Aorta (tissue), 5 donors: ENCODE measurements at places on chromosomes 16 and 17. TPM values are rescaled to one million over a fixed set of nuclear protein-coding genes. Genes with fewer than 3 reads are reported as not detected.

Gene PLCD3
- total RNA-seq: 94.6 TPM

Gene NETO2
- 2.1 TPM for total RNA-seq

Gene ZP2
- not detected for total RNA-seq

Gene KRT32
- total RNA-seq: not detected

Gene ENPP7
- not detected for total RNA-seq

Gene LLGL2
- 9.7 TPM for total RNA-seq

Gene KRT28
- total RNA-seq: not detected

Gene TP53TG3D
- total RNA-seq: not detected

Gene TPSD1
- not detected for total RNA-seq

Gene NPIPB13
- total RNA-seq: 25.8 TPM

Gene PLCG2
- 48.4 TPM for total RNA-seq

Gene SLC13A2
- not detected for total RNA-seq

Gene EPOP
- total RNA-seq: 1.5 TPM

Gene IST1
- total RNA-seq: 152 TPM

Gene RAB11FIP4
- total RNA-seq: 2.6 TPM

Gene LITAFD
- not detected for total RNA-seq

Gene LAT
- 16.7 TPM for total RNA-seq

Gene SP2
- total RNA-seq: 14.3 TPM

Gene VTN
- 2.6 TPM for total RNA-seq

Gene TEKT1
- total RNA-seq: not detected

Gene DPEP3
- total RNA-seq: not detected

Gene HIGD1B
- total RNA-seq: 0.58 TPM

Gene MXRA7
- total RNA-seq: 256 TPM

Gene PLLP
- 2.6 TPM for total RNA-seq

Gene FASN
- 64.0 TPM for total RNA-seq

Gene CHST4
- total RNA-seq: not detected

Gene CCL16
- 1.1 TPM for total RNA-seq

Gene ZNF821
- 9.9 TPM for total RNA-seq

Gene HOXB6
- 16.8 TPM for total RNA-seq

Gene CMTM2
- total RNA-seq: not detected

Gene SHISA6
- 0.13 TPM for total RNA-seq

Gene PPP1R27
- total RNA-seq: not detected

Gene PYY
- total RNA-seq: not detected

Gene IRF8
- total RNA-seq: 12.5 TPM

Gene CSH2
- not detected for total RNA-seq

Gene SMCR8
- 15.4 TPM for total RNA-seq

Gene TPSG1
- total RNA-seq: 0.81 TPM

Gene CSF3
- 5.4 TPM for total RNA-seq

Gene CORO6
- 9.9 TPM for total RNA-seq

Gene TBC1D26
- not detected for total RNA-seq

Gene NPIPA5
- total RNA-seq: 20.1 TPM

Gene CCL8
- total RNA-seq: 4.5 TPM

Gene PAGR1
- 14.9 TPM for total RNA-seq

Gene IL34
- 21.9 TPM for total RNA-seq

Gene MT1M
- total RNA-seq: 129 TPM

Gene ALOX15B
- total RNA-seq: 0.15 TPM

Gene DOC2B
- 35.3 TPM for total RNA-seq

Gene TSNAXIP1
- total RNA-seq: 1.1 TPM

Gene CD79B
- total RNA-seq: 7.1 TPM

Gene YBX2
- total RNA-seq: 0.60 TPM

Gene SSTR5
- total RNA-seq: not detected

Gene CPHXL2
- total RNA-seq: not detected

Gene KRT39
- not detected for total RNA-seq

Gene BPTF
- total RNA-seq: 121 TPM

Gene PYDC1
- not detected for total RNA-seq

Gene ITGB3
- total RNA-seq: 79.5 TPM

Gene ORC6
- 1.6 TPM for total RNA-seq

Gene ZFHX3
- 96.9 TPM for total RNA-seq
